Stimulated activated CD4-positive, alpha-beta T cell treated with anti-CD3 and anti-CD28 coated beads, Interleukin-4, amount 100 ng/mL, for 1 hour (primary cell): ENCODE measurements at places on chromosomes 6 and 20.

DNA sequence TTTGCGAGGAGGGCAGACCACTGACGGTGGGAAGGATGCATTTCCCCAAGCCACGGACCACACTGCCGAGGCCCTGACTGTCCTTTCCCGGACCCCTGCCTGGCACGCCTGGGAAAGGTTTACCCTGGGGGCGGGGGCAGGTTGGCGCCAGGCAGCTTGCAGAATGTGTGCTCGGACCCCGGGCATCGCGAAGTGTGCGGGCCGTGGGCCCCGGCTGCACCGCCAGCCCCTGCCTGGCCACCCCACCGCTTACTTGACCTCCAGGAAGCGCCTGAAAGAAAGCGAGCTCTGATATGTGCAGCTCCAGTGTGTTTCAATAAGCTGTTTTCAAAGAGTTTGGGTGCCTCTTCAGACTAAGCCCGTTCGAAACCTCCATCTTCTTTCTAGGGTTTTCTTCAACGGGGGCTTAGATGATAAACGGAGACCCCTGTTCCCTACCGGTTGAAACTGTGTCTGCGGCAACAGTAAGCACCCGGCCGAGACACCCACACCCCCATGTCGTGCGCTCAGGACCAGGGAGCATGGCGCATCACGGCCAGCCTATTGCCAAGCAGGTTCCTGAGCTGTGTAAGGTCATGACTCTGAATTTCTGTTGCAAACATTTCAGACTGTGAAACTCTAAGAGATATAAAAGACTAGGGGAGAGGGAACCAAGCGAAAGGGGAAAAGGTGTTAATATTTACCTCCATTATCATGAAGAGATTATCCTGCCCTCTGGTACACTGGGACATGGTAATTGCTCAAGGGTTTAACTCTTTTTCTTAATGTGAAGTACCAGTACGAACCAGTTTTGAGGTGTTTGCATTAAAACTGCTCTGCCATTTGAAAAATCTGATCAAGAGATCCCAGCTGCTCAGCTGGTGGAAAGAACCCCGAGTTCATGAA, 231.2 kb upstream of the FOXQ1 start:
- DNase-seq = no peak

- no peak for DNase-seq
Observed at GRCh38 chr6:46876126-46876525, 45.6 kb downstream of the ADGRF5 start.

DNA sequence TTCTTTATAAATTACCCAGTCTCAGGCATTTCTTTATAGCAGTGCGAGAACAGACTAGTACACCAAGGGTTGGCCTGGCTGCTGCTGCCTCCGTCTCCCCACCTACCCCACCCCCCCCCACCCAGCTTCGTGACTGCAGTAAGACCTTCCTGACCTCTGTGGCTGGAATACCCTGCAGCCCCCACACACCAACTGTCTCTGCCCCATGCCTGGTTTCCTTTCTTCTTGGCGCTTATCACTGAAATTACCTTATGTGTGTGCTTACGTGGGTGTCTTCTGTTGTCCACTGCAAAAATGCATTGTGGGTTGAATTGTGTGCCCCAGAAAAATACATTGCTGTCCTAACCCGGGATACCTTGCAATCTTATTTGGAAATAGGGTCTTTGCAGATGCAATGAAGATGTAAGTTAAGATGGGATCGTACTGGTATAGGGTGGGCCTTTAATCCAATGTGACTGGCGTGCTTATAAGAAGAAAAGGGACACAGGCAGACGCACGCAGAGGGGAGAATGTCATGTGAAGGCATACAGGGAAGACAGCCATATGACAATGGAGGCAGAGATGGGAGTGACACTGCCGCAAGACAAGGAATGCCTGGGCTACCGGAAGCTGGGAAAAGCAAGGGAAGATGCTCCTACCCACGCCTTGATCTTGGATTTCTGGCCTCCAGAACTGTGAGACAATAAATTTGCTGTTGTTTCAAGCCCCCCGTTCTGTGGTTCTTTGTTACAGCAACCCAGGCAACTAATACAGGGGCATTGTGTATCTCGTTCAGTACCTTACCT, 15.4 kb downstream of the SYNJ2 start:
- DNase-seq = no peak

- no peak for DNase-seq
Observed at GRCh38 chr6:96213784-96214183, 198.0 kb downstream of the FUT9 start.

DNA sequence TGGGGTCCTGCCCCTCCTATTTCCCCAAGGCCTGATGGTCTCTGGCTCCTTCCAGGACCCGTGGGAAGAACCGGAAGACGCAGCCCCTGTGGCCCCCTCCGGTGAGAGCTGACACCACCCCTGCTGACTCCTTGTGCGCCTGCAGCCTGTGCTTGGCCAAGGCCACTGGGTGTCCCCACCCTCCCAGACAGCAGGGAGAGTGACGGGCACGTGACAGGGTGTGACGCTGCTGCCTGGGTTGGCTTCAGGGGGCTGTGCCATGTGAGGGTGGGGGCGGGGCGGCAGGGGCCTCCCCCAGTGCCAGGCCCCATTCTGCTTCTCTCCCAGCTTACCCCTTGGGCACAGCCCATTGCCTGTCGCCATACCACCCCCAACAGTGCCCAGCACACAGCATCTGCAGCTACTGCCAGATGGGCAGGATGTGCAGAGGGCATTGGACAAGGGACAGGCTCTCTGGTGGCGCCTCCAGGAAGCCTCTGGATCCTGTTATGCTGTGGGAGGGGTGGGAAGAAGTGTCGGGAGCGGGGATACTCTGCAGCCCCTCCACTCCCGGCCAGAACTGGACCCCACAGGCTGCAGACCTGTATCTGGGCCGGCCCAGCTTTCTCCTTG, 2.9 kb downstream of the BIRC7 start:
- no peak for DNase-seq

- DNase-seq = no peak
Observed at GRCh38 chr6:92753956-92754355, 665.4 kb downstream of the EPHA7 start.

DNA sequence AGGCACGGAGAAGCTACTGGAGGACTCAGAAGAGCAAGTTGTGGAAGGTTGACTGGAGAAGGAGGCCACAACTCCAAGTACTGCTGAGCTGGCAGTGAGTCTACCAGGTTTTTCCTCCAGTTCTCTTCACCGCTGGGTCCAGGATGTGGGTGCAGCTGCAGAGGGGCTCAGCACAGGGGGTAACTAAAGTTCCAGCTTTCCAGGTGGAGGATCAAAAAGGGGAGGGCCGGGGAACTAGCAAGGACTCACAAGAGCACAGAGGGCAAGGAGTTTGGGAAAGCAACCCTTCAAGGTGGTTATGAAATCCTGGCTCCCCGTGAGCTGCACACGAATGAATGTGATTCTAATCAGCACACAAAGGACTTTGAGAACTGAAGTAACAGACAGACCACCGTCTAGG, 194.2 kb upstream of the GMDS start:
- DNase-seq = no peak
